AG09319 (cell line): ENCODE measurements at places on chromosomes 5 and 9.

DNA sequence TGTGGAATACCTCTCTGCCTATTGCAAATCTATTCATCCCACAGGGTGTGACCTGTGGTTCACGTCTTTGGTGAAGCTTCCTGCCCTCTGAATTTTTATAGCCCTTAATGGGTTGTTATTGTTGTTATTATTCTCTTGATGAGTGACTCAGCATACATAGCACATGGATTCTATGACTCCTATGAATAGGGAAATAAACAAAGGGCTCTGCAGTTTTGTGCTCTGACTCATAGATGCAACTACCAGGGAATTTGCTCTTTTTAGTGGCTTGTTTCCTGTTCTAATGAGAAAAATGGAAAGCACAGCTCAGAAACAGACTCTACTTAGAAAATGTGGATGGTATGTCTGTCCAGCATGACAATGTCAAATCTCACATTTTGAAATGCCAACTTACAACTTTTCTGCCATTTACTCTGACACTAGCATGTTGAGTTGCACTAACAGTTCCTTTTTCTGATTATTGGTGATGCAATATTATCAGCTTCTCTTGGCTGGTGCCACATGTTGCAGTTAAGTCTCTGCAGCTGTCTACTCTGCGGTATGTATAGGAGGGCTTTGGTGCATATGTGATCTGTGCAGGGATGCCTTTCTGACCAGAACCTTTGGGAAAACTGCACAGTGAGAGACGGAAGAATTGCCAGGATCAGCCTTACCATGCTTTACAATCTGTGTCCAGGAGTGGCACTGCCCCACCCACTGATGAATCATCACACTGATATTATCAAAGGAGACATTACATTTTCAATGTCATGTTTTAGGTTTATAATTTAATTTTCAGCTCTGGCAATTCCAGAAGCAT lies 996.4 kb upstream of the WWC1 start:
- peak; percentile 31 for DNase-seq

DNA sequence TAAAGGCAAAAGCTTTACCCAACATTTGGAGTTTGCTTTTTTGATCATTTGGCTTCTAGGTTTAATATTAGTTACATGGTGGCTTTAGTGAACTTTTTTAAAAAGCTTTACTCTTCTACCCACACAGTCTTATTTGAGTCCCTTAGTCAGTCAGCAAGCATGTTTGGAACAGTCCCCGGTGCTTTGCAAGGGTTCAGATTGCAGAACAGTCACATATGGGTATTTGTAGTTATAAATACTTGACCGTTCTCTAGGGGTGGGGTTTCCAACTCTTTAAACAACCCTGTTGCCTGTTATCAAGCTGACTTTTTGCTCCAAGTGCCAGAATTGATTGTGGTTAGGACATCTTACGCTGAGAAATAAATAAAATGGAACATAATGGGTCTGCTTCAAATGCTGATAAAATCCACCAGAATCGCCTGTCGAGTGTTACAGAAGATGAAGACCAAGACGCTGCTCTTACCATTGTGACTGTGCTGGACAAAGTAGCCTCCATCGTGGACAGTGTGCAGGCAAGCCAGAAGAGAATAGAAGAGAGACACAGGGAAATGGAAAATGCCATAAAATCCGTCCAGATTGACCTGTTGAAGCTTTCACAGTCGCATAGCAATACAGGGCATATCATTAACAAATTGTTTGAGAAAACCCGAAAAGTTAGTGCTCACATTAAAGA lies at the start of gene CAVIN4:
Gene CAVIN4, plus strand, starts transcription at position 304 of the 673 bp plus-strand sequence. Its CDS starts 65 bp downstream, at position 369.
- no peak for DNase-seq

DNA sequence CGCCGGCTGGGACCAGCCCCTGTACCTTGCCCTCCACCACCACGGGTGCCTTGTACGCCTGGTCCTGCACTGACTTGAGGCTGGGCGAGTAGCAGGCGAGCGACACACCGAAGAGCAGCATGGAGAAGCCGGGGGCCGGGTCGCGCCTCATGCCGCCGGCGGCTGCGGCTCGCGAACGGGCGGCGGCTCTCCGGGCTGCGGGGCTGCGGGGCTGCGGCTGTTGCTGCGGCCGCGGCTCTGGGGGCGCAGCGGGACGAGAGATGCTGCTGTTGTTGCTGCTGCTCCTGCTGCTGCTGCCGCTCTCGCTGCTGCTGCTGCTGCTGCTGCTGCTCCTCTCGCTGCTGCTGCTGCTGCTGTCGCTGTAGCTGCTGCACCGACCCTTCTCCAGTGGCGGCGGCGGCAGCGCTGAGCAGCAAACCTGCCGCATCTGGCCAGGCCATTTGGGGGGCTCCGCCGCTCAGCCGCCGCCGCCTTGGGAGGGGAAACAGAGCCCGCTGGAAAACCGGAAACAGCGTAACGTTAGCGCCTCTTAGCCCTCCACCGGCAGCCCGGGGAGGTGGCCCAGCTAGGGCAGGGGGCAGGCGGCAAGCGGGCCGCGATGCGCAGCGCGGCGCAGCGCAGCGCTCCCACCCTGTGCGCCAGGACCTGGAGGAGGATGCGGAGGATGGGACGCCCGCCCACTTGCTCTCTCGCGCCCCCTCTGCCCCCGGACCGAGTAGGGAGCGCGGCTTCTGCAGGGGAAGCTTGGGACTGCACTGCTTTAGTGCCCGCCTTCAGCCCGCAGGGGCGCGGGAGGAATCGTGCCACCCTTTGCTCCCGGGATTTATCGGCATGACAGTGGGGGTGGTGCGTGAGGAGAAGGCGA lies at the start of gene NRG2:
Gene NRG2, minus strand, starts transcription at position 657 of the 865 bp plus-strand sequence.
- peak; percentile 14 for DNase-seq

GRCh38 chr5:15783734-15784133 lies 283.8 kb downstream of the FBXL7 start:
- DNase-seq, result no peak

DNA sequence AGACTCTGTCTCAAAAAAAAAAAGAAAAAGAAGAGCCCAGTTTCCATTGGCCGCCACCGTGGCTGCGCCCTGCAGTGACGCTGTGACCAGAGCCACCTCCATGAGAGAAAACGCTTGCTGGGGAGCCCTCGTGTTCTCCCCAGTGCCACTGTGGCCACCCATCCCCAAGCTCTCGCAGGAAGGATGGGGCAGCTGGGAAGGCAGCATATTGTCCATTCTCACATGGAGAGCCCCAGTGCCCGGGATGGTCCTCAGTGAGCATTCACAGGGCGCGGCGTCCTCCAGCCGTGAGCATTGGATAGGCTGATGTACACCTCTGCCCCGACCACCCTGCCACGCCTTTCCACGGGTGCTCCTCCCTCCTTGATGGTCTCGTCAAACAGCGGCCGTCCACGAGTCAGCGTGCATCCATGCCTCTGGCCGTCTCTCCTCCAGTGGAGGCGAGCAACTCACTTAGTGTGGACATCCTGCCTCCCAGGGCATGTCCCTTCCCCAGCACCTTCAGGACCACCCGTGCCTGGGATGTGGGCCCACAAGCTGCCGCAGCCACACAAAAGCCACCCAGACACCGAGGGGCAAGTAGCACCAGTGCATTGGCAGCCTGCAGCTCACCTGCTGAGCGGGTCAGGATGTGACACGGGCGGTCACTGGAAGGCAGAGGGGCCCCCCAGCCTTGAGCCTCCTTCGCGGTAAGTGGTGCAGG lies 23.4 kb upstream of the SLC6A19 start:
- DNase-seq, result no peak

GRCh38 chr5:56262279-56262678 lies 29.1 kb upstream of the ANKRD55 start:
- no peak for DNase-seq

- no peak for DNase-seq
Observed at GRCh38 chr5:30853158-30853557, 340.3 kb upstream of the CDH6 start.

GRCh38 chr5:153793699-153794098 lies 245.0 kb downstream of the FAM114A2 start:
- no peak for DNase-seq

GRCh38 chr5:64612344-64612961 lies 77.8 kb upstream of the SHISAL2B start:
- no peak for DNase-seq

- no peak for DNase-seq
Observed at GRCh38 chr5:1548702-1549474, 25.1 kb upstream of the LPCAT1 start.

- DNase-seq, result no peak
Observed at GRCh38 chr9:136142414-136142796, 23.7 kb upstream of the TMEM250 start.

DNA sequence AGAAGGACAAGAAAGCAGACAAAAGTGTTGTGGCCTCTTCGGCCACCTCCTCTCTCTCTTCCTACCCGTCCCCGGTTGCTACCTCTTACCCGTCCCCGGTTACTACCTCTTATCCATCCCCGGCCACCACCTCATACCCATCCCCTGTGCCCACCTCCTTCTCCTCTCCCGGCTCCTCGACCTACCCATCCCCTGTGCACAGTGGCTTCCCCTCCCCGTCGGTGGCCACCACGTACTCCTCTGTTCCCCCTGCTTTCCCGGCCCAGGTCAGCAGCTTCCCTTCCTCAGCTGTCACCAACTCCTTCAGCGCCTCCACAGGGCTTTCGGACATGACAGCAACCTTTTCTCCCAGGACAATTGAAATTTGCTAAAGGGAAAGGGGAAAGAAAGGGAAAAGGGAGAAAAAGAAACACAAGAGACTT lies 2.4 kb downstream of the EGR1 start:
- peak; percentile 59 for DNase-seq

- DNase-seq, result no peak
Observed at GRCh38 chr5:126851501-126852011, 74.6 kb downstream of the LMNB1 start.

DNA sequence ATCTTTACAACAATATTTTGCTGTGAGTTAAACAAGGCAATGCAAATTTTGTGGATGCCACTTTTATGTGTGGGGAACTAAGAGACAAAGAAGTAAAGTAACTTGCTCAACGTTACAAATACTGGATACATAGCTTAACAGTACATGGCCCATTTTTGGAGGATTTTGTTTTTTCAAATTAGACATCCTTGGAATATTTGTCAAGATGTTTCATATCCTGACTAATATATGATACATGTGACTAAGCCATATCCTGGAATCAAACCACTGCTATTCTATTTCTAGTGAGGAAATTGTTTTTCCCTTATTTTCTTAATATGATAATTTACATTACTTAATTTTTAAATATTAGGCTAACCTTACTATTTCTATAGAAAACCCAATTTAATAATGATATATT lies 529.8 kb downstream of the DMRTA1 start:
- DNase-seq, result no peak

- DNase-seq, result no peak
Observed at GRCh38 chr5:94082405-94082804, 341.0 kb upstream of the POU5F2 start.

DNA sequence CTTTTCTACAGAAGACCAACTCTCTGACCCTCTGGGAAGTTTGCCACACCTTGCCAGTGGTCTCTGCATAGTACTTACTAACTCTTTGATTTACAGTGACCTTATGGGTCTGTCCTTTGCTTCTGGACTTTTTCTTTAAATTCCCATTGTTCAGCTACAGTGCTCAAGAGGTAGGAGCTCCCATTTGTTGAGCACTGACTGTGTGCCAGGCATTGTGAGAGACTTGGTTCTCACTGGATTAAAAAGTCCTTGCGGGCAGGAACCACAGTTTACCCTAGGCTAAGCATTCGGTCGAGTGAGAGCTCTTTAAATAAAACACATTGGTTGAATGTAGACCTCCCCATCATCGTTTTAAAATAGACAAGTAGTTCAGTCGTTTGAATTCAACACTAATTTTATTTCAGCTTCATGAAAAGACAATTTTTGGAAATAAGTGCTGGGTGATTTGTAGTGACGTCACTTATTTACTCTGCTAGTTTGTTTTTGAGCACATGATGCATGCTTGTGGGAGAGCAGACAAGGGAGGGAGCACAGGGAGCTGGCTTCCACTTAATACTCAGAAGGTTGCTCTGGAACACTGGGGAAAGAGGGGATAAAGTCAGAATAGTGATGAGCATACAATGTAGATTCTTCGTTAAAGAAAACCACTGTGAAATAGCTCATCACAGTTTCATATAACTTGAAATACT lies 27.1 kb downstream of the RASGRF2 start:
- no peak for DNase-seq
